AG09319 (cell line): ENCODE measurements at places on chromosomes 6 and 20.

DNA sequence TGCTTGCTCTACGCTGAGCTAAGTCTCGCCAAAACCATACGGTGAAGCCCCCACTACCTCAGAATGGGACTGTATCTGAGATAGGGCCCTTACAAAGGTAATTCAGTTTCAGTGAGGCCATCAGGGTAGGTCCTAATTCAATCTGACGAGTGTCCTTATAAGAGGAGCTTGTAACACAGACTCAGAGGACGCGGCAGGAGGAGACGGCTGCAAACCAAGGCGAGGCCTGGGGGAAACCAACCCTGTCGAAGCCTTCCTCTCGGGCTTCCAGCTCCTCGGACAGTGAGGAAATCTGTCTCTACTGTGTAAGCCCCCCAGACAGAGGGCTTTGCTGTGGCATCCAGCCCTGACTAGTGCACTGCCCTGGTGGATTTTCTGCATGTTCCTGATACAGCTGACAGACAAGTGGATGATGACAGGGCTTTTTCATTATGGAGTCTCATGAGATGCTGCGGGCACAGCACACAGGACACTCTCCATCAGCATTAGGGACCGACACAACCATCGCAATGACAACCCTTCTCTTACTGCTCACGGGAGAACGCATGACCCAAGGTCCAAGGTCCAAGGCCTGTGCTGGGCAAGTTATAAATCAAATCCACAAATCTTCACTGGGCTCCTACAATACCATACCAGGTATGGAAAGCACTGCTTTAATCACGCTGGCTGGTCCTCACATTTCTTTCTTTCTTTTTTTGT, 48.2 kb downstream of the SSR1 start:
- DNase-seq = no peak

DNA sequence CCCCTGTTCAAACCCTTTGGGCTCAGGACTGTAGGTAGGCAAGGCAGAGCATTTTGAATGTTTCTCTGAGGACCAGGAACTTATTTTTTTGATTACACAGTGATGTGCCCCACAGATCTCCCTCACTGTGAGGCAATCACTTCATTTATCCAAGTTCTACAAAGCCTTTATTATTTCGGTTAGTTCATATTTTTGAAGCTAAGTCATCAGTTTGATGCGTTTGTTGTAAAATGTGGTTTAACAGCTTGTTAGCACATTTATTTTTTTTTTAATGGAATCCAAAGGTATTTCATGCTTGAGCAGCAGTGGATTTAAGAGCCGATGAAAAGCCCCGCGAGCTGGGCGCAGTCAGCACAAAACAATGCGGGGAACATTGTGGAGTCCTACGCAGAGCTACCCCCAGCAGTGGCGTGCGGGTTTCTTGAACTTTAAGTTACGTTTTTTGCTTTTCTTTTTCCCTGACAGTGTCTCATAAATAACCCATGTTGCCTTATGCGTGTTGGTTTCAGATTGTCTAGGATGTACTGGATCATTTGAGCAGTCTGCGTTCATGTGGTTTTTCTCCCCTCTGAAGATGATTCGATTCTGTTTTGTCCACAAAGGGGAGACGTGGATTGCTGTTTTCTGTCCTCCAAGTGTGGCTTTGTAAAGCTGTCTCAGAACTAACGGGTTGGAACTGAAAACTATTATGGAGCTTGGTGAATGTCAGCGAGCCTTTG, 233.6 kb upstream of the BMP2 start:
- peak; percentile 67 for DNase-seq

DNA sequence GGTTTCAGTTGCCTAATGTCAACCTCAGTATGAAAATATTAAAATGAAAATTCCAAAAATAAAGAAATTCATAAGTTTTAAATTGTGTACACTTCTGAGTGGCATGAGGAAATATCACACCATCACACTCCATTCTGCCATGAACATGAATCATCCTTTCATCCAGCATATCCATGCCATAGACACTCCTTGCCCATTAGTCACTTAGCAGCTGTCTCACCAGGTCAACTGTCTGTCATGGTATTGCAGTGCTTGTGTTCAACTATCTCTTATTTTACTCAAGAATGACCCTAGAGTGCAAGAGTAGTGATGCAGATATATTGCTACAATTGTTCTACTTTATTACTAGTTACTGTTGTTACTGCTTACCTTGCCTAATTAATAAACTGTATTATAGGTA, 712.4 kb downstream of the EPHA7 start:
- DNase-seq = no peak

- DNase-seq = peak; percentile 42
These were observed 14.3 kb downstream of the CAPN11 start for GRCh38 chr6:44172731-44173500.

DNA sequence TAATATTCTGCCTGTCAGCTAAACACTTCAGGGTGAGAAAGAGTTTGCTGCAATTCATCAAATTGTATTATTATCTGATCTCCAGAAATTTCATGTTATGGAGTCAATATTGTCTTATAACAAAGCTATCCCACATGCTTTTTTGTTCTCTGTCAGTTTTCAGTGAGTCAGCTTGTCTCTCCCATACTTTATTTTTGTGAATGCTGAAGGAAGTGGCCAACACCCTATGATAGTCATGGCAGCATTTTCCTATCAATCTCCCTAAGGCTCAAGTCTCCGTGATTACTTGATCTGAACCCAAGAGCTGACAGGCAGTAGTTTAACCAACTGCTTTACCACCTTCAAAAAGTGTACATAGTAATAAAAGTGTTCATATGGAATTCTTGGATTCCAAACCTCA, 42.2 kb downstream of the RFPL4B start:
- no peak for DNase-seq

GRCh38 chr6:107655864-107656263, 165.9 kb downstream of the SOBP start:
- DNase-seq = no peak

DNA sequence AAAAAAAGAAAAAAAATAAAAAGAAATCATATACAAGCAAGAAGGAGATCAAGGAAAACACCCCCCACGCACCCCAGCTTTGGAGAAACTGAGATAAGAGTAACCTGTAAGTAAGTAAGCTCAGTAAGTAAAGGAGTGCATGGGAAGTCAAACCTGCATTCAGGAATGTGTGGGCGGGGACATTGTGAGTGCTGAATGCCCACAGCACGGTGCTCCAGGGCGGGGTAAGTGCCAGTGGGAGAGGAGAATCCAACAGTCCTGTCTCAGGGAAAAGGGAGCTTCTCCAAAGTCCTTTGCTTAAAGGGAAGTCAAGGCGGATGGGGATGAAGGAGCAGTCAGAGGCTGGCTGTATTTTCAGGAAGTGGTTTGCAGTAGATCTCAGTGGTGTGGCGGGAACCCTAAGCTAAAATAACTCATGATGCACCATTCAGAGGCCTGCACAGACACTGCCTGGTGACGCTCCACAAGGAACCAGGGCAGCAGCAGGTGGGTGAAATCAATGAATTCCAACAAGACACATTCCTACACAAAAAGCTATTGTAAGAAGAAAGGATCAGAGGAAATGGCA, 368.0 kb downstream of the QKI start:
- no peak for DNase-seq
